T-helper 22 cell (primary cell): ENCODE measurements at places on chromosomes 1 and 21.

- no peak for DNase-seq
Observed at GRCh38 chr1:176903474-176903873, 261.0 kb downstream of the ASTN1 start.

GRCh38 chr1:156379420-156380165, 10.6 kb downstream of the RHBG start:
- no peak for DNase-seq

DNA sequence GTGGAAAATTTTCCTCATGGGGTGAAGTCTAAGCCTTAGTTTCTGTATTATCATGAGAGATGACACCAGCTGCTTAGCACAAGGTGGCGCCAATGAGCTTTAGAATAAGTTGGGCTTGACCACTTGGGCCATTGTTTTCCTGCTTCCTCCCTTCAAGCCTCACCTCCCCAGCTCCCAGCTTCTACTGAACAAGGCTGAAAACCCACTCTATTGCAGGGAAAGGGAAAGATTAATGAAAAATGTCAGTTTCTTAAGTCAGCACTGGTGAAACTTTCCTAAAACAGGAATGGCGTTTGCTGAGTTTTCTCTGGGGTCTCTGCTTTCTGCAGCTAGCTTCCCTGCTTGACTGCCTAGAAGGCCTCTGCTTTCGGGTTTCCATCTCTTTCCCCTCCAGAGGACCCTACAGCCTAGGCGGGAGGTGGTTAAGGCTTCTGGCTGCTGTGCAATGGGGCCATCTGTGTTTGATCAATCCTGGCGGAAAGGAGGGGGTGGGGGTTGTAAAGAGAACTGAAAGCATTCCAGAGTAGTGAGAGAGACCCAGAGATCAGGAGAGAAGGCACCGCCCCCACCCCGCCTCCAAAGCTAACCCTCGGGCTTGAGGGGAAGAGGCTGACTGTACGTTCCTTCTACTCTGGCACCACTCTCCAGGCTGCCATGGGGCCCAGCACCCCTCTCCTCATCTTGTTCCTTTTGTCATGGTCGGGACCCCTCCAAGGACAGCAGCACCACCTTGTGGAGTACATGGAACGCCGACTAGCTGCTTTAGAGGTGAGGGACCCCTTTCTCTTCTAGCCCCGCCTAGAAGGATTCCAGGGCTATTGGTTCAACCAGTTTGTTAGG, at the start of gene OLFML3:
Gene OLFML3 (plus strand): TSS at position 612 of the 840 bp plus-strand sequence. CDS start 43 bp downstream, at position 655.
- DNase-seq: no peak

- DNase-seq: no peak
Observed at GRCh38 chr1:186550832-186551231, 89.9 kb upstream of the PDC start.

DNA sequence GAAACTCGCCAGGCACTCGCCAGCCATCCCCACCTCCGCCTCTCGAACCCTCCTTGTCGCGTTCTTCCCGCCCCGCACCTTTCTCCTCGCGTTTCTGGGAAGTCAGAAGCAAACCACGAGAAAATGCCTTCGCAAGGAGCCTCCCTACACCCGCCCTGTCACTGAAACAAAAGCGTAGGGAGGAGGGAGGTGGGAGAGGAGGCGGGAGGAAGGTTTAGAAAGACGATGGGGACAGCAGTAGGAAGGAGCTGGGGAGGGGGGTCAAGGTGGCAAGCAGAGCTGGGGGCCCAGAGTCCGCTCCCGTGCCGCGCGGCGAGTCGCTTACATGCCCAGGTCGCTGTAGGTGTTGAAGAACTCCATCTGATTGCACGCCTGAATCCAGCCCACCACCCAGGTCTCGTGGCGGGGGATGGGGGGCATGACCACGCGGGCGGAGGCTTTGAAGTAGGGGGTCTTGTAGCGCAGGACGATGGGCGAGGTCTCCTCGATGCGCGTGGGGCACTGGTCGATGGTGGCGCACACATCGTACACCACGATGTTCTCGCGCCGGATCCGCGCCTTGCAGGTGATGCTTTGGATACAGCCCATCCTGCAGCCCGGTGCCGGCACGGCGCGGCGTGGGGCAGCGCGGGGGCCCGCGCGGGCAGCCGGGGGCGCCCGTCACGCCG, 1.0 kb downstream of the FAM78B start:
- no peak for DNase-seq

GRCh38 chr1:239816081-239816782, 275.5 kb upstream of the FMN2 start:
- DNase-seq: no peak

- DNase-seq: no peak
Observed at GRCh38 chr1:228168563-228169270, 3.1 kb downstream of the IBA57 start.

DNA sequence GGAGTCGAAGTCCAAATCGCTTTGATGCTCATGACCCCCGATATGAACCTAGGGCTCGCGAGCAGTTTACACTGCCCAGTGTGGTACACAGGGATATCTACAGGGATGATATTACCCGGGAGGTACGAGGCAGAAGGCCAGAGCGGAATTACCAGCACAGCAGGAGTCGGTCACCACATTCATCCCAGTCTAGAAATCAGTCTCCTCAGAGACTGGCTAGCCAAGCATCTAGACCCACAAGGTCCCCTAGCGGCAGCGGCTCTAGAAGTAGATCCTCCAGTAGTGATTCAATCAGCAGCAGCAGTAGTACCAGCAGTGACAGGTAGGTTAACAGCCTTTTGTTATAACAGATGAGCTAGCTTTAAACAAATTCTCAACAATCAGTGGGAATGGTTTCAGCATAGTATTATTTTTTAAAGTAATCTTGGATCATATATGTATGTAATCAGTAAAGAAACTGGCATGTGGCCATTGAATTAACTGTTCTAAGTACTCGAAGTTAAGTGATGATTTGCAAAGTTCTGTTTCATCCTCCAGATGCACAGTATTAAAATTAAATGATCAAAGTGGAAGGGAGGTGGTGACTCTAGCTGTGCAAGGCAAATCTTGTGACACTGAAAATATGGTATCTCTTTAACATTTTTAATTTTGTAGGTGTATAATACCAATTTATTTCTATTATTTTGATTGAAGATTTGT, 29.0 kb downstream of the SPEN start:
- no peak for DNase-seq

- DNase-seq: no peak
Observed at GRCh38 chr1:161359291-161359690, 8.4 kb downstream of the CFAP126 start.

GRCh38 chr1:145942871-145943270, 14.9 kb downstream of the LIX1L start:
- no peak for DNase-seq

GRCh38 chr1:200857804-200858203, 15.0 kb upstream of the GPR25 start:
- DNase-seq: no peak

DNA sequence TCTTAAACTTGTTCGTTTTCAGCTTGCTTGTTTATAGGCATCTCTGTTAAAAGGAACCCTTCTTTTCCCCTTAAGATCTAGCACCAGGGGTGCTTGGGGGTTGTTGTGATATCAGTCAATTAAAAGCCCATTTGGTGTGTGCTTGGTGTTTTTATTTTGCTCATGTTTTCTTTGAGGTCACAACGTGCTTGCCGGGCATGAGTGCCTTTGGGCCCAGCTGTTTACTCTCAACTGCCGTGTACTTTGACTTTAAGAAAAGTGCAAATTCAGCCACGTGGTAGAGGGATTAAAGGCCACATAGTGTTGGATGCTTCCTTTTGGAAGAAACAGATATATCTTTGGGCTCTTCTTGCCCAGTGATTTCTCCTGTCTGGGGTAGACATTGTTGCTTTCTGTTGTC, 10.5 kb downstream of the ARID1A start:
- DNase-seq: no peak

DNA sequence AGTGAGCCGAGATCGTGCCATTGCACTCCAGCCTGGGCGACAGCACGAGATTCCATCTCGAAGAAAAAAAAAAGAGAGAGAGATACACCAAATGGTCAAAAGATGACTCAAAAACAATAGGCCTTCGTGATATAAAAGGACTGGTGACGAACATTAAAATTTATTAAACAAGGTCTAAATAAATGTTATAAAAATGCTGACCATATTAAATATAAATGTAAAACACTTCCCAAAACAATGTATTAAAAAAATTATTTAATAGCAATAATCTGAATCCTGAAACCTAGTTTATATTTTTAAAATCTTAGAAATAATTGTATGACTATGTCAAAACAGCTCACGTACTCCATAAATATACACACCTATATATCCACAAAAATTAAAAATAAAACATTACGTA, 247.6 kb downstream of the SETD4 start:
- no peak for DNase-seq

DNA sequence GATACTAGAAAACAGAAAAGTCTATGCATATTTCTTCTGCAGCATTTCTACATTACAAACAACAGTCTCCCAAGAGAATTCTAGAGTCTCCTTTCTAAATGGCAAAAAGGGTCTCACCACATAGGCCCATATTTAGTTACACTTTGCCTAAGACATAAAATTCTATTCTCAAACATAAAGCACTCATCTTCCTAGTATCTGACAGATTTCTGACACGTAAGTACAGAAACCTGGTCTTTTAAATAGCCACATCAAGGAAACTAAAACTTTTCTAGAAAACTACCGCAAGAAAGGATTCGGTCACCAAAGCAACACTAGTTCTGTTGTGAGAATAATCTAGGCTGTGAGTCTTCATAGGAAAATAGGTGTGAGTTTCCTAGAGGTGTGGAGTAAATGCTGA, 33.6 kb upstream of the CTSK start:
- DNase-seq: no peak

DNA sequence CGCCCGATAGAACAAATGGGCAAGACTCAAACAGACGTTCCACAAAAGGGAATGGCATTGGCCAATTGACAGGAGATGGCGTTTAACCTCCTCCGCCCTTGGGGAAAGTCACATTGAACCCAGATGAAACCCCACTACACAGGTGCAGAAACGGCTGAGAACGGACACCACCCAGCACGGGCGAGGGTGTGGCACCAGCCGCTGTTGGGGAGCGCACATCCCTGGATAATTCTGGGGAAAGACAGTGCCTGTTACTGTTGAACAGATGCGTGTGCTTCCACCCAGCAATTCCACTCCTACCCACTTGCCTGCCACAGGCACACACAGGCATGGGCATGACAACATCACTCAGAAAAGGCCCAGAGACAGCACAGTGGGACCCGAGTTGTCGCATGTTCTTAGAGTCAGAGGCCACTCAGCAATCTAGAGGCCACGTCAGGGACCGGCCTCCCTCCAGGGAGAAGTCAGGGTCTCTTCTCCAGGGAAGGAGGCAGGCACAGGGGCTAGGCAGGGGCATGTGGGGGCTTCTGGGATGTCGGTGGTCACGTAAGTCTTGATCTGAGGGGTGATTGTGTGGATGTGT, 15.2 kb downstream of the PRXL2B start:
- no peak for DNase-seq

DNA sequence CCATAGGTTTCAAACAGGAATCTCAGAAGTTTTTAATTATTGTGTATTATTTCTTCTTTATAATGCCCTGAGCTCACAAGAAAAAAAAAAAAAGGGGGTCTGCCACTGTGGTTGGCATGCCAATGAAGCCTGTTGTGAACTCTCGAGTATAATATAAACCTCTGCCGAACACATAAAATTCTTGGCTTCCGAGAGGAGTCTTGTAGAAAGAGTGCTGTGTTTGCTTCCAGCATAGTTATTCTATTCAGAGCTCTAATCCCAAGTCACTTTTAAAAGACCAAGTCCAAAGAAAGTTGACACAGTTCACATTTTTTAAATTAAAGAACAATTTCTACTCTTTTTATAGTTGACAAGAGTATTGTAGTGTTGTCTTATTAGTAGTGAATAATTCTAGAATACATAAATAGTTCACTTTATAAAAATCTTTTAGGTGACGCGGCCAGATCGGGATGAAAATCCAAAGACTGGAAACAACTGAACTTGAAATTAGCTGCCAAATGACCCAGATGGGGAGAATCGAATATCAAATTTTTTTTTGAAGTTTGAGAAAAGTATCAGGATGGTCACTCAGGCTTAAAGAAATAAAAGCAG, 293.2 kb downstream of the DUSP10 start:
- DNase-seq: no peak

DNA sequence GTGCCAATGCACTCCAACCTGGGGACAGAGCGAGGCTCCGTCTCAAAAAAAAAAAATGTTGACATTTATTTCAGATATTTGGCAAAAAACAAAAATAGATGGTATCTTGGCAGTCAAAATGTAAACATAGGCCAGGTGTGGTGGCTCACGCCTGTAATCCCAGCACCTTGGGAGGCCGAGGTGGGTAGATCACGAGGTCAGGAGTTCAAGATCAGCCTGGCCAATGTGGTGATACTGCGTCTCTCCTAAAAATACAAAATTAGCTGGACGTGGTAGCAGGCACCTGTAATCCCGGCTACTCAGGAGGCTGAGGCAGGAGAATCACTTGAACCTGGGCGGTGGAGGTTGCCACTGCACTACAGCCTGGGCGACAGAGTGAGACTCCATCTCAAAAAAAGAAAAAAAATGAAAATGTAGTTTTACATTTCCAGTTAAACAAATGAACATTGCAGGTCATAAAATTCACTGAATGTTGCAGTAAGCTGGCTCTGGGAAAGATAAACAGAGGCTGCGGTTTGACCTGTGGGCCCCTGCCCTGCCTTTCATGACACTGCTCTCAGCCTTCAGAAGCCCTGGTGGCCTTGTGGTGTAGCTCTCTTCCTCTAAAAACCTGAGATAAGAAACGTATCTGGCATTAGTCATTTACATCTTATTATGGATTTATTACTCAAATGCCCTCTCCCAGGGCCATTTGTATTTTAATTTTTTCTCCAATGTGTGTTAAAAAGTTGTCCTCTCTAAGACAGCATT, 12.2 kb upstream of the SLC44A3 start:
- no peak for DNase-seq

DNA sequence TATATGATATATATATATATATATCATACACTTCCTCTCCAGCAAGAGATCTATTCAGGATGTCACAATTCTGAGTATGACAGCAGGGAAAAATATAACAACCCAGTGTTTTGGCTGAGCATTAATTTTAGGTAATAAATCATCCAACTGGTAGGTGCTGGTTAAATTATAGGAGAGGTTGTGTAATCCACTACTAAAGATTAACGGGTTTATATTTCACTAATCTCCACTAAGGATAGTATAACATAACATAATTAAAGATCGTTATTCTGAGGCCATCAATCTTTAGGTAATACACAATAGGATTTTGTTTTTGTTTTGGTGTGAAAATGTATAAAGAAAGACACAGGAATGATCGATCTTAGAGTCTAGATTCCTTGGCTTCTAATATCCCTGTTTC, 102.2 kb downstream of the COQ8A start:
- DNase-seq: no peak

GRCh38 chr21:30338717-30339116, 1.2 kb upstream of the KRTAP27-1 start:
- DNase-seq: no peak

GRCh38 chr1:234721476-234722269, 111.7 kb upstream of the IRF2BP2 start:
- no peak for DNase-seq

GRCh38 chr1:29425631-29426030, 189.3 kb downstream of the PTPRU start:
- no peak for DNase-seq

- no peak for DNase-seq
Observed at GRCh38 chr1:197985351-197985750, 68.2 kb downstream of the LHX9 start.

GRCh38 chr1:15384301-15384901, 25.3 kb upstream of the EFHD2 start:
- no peak for DNase-seq
